ENCODE measurements at places on chromosomes 6 and 20. TPM values are rescaled to one million over a fixed set of nuclear protein-coding genes. Genes with fewer than 3 reads are reported as not detected.

CGA gene
- not detected for polyA plus RNA-seq

GRCh38 chr6:19830171-19830570 lies 7.0 kb upstream of the ID4 start:
- H3K4me3 ChIP-seq = no peak overlapping the region
- no peaks in the 10 kb centered on the region for H3K36me3 ChIP-seq
- peaks cover 12% of the 10 kb centered on the region for H3K27me3 ChIP-seq
- no peak overlapping the region for H3K27ac ChIP-seq

GOPC gene
- 17.8 TPM for polyA plus RNA-seq

GRCh38 chr6:3693831-3694230 lies 57.7 kb downstream of the PXDC1 start:
- H3K4me1 ChIP-seq = no peaks in the 10 kb centered on the region
- H3K36me3 ChIP-seq = no peaks in the 10 kb centered on the region
- no peak overlapping the region for H3K4me3 ChIP-seq
- no peak for DNase-seq
- H3K27me3 ChIP-seq = peaks cover 3% of the 10 kb centered on the region

- no peak for DNase-seq
- H3K4me1 ChIP-seq = no peaks in the 10 kb centered on the region
- H3K27me3 ChIP-seq = no peaks in the 10 kb centered on the region
- no peak overlapping the region for H3K27ac ChIP-seq
- no peaks in the 10 kb centered on the region for H3K36me3 ChIP-seq
Measured at GRCh38 chr20:22508426-22508825, 75.9 kb downstream of the FOXA2 start.

- peaks cover 25% of the 10 kb centered on the region for H3K4me1 ChIP-seq
- H3K27ac ChIP-seq = no peak overlapping the region
- DNase-seq = no peak
- H3K27me3 ChIP-seq = no peaks in the 10 kb centered on the region
- no peak overlapping the region for H3K4me3 ChIP-seq
- H3K36me3 ChIP-seq = no peaks in the 10 kb centered on the region
Measured at GRCh38 chr20:34794006-34794585, 31.4 kb downstream of the NCOA6 start.

CFB gene
- 0.27 TPM for polyA plus RNA-seq

- no peaks in the 10 kb centered on the region for H3K4me1 ChIP-seq
- peaks cover 3% of the 10 kb centered on the region for H3K36me3 ChIP-seq
- no peak overlapping the region for H3K4me3 ChIP-seq
- H3K27ac ChIP-seq = no peak overlapping the region
- DNase-seq = no peak
- no peaks in the 10 kb centered on the region for H3K27me3 ChIP-seq
Measured at GRCh38 chr20:15242773-15243172, 905.4 kb upstream of the FLRT3 start.

CD24 gene
- 0.28 TPM for polyA plus RNA-seq

DNA sequence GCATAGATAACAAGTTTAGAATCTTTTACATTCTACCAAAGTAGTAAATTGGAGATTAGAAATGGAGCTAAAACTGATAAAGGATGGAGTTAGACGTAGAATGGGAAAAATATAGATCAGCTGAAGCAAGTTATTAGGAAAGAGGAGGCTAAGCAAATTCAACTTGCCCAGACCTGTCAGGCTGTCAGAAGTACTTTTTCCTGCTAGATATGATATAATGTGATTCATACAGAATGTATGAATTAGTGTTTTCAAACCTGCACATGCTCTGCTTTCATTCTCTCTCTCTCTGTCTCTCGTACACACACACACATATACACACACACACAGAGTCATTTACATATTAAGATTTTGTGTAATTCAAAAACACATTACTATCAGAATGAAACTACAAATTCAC lies 133.2 kb upstream of the HDGFL1 start:
- H3K4me3 ChIP-seq = no peak overlapping the region
- H3K4me1 ChIP-seq = no peaks in the 10 kb centered on the region
- H3K36me3 ChIP-seq = no peaks in the 10 kb centered on the region
- H3K27ac ChIP-seq = no peak overlapping the region
- no peaks in the 10 kb centered on the region for H3K27me3 ChIP-seq
- no peak for DNase-seq

DNA sequence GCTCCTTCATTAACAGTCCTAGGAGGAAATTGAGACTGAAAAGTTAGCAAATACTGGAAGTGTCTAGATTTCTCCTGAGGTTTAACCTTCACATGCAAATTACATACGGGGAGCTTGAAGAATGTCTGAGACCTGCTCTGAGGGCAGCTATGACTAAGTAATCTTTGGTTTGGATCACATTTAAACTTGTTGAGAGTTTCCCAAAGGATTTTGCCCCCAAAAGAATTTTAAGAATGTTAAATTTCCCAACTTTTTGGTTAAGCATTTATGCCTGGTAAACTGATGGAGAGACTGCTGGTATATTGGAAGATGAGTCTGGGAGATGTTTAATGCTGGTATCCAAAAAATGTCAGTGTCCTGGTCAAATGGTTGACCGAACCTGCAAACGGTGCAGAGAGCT lies 97.0 kb downstream of the RREB1 start:
- peaks cover 10% of the 10 kb centered on the region for H3K36me3 ChIP-seq
- H3K4me3 ChIP-seq = no peak overlapping the region
- DNase-seq = no peak

Data from immature natural killer cell (primary cell).